ENCODE measurements at places on chromosomes 3 and 15.

DNA sequence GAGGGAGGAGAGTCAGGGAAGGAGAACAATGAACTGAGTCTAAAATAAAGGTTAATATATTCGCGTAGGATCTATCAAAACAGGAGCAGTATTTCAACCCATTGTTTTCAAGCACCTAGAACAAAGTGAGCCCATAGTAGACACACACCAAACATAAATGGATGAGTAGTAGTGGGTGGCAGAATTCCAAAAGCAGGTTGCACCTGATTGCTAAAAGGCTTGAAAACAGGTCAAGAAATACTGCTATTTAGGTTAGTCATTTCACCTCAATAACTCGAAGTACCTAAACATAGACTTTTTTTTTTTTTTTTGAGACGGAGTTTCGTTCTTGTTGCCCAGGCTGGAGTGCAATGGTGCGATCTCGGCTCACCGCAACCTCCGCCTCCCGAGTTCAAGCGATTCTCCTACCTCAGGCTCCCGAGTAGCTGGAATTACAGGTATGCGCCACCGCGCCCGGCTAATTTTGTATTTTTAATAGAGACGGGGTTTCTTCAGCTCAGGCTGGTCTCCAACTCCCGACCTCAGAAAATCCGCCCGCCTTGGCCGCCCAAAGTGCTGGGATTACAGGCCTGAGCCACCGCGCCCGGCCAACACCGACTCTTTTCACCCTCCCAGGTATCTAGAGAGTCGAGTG is 855 bp upstream of the ABHD5 start:
- no peak for DNase-seq

- no peak for DNase-seq
These were observed 822.4 kb downstream of the VGLL3 start for GRCh38 chr3:86168512-86168911.

- no peak for DNase-seq
These were observed 68.0 kb downstream of the CASR start for GRCh38 chr3:122251428-122251827.

DNA sequence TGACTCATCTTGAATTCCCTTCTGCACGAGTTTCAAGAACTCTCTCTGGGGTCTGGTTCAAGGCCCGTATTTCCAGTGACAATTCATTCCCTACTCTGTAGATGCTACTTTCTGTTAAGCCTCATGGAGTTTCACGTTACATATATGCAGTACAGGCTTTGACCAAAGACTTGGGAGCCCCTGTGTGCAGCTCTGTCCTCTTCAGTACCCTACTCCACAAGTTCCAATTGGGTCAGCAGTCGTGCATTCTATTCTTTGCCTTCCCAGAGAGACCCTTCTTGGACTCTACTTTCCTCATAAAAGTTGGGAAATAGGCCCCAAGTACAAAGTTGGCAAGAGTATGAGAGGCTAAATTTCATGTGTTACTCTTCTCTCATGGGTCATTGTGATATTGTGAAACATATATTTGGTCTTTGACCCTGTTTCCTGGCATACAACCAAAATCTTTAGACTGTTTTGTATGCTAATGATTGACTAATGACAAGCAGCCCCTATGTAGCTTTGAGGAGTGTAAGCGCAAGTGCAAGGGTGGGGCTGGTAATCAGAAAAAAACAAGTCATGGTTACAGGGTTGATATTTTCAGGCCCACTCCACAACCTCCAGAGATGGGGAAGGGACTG is 15.0 kb upstream of the CCDC50 start:
- DNase-seq: peak; percentile 22

DNA sequence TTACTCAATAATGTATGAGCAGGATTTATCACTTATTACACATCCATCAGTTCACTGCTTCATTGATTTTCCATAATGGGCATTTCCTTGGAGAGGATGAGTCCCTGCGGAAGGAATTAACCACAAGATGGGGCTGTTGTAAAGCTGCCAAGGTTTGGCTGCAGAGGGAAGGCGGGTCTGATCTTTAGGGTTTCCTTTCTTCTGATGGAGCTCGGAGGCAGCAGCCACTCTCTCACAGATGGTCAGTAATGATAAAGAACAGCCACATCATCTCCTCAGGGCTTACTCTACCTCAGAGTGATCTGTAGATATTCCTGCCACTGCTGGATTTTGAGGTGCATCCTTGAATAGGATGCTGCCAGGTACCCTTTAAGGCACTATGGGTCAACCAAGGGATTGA is 115.2 kb downstream of the USP13 start:
- DNase-seq: peak; percentile 64

DNA sequence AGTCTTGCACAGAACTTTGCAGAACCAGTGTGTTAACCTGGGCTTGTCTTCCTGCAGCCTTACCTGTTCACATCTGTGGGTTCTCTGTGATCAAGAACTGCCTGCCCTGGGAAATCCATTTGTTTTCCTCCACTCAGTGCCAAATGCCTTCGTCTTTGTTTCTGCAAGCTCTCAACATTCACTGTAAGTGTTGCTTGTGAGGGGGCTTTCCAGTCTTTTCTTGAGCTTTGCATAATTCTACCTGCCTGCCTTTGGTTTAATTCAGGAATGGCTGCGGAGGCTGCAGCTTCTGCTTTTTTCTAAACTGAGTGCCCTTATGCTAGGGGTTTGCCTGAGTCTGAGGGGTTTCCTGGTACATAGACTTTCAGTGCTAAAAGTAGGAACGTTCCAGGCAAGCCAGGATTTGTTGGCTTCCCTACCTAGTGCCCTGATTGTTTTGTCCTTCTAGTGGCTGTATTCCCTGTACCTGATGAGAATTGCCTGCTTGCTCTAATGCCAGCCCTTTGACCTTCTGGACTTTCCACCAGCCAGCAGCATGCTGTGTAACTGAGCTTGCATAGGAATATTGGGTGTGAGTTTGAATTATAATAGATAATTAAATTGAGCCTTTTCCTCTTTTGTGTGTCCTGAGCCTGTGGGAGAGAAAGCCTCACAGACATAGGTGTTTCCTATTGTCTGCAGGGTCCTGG is 96.6 kb upstream of the CLSTN2 start:
- no peak for DNase-seq

GRCh38 chr3:42875325-42876151 is at the start of gene CYP8B1:
Gene CYP8B1 (minus strand): TSS chr3:42875879. CDS start chr3:42875816, 63 bp downstream.
- peak; percentile 31 for DNase-seq

- DNase-seq: no peak
These were observed 31.7 kb upstream of the SUCLG2 start for GRCh38 chr3:67686069-67686468.

DNA sequence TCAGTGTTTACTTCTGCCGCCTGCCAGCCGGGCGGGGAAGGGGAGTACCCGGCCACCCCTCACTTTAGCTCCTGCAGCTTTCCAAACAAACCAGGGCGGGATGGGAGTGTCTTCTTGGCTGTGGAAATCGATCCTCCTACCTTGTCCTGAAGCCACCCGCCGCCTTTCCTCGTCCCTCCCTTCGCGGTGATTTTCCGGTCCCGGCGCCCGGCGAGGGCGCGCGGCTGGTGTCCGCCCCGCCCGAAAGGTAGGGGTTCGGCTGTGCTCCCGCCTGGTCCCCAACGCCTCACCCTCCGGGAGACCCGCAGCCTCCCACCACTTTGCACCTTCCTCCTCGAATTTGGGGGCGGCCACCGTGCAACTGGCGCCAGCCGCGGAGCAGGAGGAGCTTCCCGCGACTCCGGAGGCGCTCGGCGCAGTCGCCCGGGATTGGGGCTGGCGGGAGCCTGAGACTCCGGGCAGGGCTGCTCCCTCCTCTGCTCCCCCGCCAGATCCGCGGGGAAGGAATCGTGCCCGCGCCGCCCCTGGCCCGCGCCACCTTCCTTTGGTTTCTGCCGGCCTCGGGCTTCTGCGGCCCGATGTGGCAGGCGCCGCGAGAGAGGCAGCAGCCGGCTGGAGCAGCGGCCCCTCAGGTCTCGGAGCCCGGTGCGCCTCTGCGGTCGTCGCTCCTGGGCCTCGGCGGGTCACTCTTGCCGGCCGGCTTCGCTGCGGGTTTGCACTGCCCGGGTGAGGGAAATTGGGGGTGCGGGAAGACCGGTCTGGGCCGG is 30.7 kb upstream of the ST3GAL6 start:
- peak; percentile 63 for DNase-seq

- no peak for DNase-seq
These were observed 10.1 kb upstream of the CCR1 start for GRCh38 chr3:46218196-46218709.

- peak; percentile 86 for DNase-seq
These were observed 70.7 kb upstream of the ABHD2 start for GRCh38 chr15:89017370-89018066.

- DNase-seq: no peak
These were observed 28.4 kb upstream of the CCNL1 start for GRCh38 chr3:157188391-157188790.

GRCh38 chr3:163766112-163766511 is 1312.2 kb downstream of the SI start:
- no peak for DNase-seq

DNA sequence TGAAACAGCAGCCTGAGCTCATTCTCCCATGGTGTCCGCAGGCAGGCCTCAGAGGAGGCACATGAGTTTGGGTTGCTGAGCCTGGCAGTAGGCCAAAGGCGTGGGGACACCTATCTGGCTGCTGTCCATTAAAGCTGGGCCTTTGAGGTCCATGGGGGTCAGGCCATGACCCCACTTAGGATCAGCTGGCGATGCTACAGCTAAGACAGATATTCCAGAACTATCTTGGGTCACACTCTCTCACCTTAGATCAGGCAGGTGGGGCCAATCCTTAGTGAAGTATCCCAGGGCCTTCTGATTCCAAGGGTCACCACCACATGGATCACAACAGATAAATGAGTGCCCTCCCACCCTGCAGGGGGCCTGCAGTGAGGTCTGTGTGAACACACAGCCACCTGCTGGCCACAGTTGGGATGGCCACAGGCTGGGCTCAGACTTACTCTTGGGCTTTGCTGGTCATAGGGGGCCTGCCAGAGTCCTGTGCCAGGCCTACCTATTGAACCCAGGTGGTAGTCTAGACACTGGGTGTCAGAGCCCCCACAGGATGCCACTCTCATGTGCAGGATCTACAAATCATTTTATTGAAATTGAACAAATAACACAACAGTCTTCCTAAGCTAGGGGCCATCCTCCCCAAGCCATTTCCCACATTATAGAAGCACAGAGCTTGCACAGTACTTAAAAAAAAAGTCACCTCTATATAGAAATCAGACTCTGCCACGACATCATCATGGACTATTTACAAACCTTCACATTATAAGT is 2.0 kb upstream of the HYAL2 start:
- DNase-seq: peak; percentile 84

DNA sequence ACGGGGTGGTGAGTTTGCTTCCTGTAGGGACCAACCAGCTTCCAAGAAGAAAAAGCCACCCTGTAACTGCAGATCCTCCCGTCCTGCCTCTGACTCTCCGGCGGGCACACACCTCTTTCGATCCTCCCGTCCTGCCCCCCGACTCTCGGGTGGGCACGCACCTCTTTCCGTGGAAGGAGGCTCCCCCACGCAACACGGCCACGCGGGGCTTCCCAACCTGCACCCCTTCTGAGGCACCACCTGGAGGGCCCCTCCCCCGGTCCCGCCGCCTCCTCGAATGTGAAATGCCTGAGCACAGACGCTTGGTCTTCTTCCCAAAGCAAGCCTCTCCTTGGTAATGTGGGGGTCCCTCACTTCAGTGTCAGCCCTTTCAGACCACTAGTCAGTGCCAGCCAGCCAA is 7.3 kb downstream of the ADAMTS17 start:
- DNase-seq: no peak

- DNase-seq: peak; percentile 50
These were observed 49.0 kb downstream of the KBTBD12 start for GRCh38 chr3:127964053-127964452.

GRCh38 chr3:121817753-121818152 is 17.1 kb downstream of the IQCB1 start:
- DNase-seq: no peak

DNA sequence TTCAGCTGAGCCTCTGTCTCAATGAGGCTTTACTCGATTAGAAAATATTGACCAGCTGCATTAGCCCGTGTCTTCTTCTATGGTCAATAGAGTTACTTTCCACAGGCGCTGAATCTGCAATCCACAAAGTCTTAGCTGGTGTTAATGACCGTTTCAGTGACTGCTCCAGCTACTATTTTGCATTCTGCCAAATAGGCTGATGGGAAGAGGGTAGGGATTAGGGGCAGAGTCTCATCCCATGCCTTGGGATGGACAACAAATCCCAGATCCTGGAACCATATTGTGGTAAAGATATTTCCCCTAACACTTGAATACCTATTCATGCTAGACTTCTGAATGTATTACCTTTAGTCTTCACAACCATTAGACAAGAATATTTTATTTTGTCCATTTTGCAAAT is 29.5 kb upstream of the MAGI1 start:
- no peak for DNase-seq

GRCh38 chr3:126798521-126798920 is 94.5 kb downstream of the CHCHD6 start:
- DNase-seq: no peak

- no peak for DNase-seq
These were observed 59.0 kb downstream of the ANXA2 start for GRCh38 chr15:60338810-60339209.

All from hepatocyte (in vitro differentiated cells).